Stimulated activated naive B cell treated with anti-CD40 and anti-IgM and Interleukin-4, amounts not matched to agents 10 μg/mL and 1 μg/mL and 100 μg/mL, for 72 hours (primary cell): ENCODE measurements at places on chromosomes 7 and 10.

DNA sequence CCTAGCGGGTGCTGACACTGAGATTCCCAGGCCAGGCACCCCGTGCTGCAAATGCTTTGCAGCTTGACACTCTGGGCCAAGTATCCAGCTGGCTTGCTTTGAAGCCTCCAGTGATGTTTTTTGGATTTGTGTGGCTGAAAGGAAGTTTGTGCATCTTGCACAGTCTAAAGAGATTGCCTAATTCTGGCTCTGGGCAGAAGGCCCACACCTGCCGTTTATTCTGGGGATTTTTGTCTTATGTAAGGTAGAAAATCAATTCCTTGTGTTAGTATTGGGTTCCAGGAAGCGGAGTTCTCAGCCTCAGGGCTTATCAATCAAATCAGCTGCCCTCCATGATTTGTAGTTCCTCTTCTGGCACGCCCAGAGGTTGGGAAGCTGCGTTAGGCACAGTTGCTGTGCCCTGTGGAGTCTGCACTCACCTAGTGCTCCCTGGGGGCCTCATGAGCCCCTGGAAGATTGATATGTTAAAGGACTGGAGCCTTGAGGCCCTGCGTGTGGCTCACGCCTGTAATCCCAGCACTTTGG, 8.4 kb upstream of the PURB start:
- DNase-seq: no peak

DNA sequence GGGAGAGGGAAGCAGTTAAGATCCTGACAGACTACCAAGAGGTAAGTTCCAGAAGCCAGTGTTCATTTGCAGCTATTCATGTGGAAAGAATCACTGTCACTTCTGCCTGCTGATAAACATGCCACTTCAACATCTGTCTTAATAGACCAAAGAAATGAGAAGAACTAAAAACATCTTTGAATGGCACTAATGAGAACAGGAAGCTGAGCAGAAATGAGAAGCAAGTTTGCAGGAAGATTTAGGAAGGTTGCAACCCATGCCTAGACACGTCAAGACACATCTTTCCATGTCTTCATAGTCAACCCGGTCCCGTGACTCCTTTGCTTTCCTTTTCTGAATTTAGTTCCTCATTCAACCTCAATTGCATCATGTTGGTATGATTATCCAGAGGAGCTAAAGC, 180.0 kb downstream of the PDE1C start:
- DNase-seq: no peak

GRCh38 chr10:3046981-3047547, 20.3 kb upstream of the PFKP start:
- no peak for DNase-seq

GRCh38 chr7:154927624-154928125, 75.2 kb downstream of the PAXIP1 start:
- peak; percentile 62 for DNase-seq

- no peak for DNase-seq
Measured at GRCh38 chr7:80876894-80877414, 41.9 kb downstream of the SEMA3C start.

- no peak for DNase-seq
Measured at GRCh38 chr10:44293306-44293778, 91.6 kb downstream of the CXCL12 start.

GRCh38 chr10:62813981-62814380, 2.2 kb downstream of the EGR2 start:
- no peak for DNase-seq

DNA sequence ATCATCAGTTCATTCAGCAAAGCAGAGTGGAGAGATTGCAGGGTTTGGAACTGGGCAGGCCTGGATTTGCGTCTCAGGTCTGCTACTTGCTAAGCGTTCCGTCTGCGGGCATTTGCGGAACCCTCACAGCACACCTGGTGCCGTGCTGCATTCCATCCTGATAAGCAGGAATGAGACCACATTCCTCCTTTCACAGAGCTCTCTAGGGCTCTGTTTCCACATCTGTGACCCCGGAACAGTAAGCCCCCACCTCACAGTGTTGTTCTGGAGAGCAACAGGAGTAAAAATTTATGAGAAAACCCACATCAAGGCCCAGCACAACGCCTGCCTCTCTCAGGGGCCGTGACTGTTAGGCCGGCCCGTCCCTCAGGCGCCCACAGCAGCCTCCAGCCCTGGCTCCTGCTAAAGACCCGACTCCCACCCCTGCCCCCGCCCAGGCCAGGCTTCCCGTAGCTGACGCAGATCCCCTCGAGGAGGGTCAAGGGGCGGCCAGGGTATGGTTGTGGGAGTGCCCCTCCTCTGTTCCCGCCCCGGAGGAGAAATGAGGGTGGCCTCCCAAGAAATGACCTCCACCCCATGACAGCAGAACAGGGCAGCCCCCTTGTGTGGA, 128.9 kb downstream of the RGS10 start:
- no peak for DNase-seq

DNA sequence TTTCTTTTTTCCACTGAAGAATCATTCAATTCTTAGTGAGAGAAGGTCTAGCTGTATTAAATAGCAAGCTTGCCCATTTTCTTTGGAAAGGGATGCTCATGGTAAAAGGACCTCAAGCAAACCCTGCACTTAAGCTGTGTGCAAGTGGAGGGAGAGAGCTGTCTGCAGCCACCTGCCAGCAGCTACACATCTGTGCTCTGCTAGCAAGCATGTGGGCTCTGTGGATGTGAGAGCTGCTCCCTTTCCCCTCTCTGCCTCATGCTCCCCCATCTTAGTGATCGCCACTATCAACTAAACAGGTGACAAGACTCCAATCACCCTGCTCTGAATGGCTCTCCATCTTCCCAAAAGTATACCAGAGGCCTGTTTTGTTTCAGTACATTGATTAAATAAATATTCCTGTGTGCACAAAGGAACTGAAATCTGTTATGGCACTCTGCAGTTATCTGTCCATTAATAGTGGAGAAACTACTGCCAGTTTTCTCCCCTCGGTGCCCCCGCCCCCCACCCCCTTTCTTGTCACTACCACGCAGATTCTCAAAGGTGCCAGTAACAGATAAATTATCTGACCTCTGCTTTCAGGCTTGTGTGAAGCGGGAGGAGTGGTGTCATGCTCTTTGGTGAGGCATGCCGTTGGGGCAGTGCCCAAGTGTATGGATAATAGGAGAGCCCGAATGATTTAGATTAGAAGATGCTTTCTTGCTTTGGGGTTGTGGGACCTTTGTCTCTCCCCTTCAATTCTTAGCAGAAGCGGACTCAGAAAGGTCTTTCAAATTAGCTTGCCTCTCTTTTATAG, 26.4 kb downstream of the AUTS2 start:
- DNase-seq: no peak

DNA sequence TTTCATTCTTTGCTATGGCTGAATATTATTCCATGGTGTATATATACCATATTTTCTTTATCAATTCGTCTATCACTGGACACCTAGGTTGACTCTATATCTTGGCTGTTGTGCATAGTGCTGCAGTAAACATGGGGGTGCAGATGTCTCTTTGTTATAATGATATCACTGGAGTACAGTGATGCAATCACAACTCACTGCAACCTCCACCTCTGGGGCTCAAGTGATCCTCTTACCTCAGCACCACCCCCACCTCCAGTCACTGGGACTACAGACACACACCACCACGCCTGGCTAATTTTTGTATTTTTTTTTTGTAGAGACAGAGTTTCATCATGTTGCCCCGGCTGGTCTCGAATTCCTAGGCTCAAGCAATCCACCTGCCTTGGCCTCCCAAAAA, 15.6 kb downstream of the KLHL7 start:
- no peak for DNase-seq

GRCh38 chr7:26437003-26437532, 145.4 kb downstream of the SNX10 start:
- DNase-seq: no peak

DNA sequence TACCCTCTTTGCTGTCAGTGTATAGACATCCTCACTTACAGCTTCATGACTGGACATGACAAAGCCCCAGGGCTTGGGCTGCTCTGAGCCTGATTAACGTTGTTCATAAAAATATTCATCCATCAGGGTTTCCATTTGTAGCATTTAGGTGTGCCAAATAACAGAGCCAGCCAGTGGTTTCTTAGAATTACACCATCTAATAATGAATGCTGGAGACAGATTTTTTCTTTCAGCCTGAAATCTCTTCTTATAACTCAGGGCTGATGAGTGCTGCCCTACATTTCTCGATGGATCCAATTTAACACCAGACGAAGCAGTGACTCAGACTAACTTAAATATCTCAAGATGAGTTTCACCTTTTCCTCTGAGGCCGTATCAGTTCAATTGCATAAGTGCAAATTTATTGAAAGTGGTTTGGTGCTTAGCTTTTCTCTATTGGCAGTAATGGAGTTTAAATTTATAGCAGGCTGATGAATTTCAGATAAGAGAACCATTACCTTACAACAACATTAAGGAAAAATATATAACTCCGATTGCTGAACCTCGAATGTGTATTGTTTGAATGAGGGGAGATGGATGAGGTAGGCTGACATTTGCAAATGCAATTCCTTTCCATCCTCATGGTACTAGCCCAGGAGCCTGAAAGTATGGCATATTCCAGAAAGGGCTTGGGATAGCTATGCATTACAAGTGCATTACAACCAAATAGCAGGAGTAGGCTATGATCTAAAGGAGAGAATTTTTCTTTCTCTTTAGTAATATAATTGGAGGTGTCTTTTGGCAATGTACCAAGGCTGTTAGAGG, 900.6 kb downstream of the KCNMA1 start:
- no peak for DNase-seq

DNA sequence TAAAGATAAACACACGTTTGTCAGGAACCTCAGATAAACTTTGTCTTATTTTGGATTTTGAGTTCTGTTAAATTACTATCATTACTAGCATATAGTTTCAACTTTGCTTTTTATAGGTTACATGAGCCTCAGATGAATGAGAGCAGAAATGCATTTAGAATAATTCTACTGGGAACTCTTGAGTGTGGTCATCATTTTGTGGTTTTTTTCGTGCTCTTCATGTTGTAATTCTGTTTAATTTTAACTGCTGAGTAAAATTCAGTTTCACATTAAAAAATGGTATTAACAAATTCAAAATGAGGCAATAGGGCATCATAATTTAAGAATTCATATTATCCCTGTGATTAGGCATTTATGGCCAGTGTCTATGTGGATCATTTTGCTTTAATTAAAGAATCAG, 72.9 kb downstream of the GNAI1 start:
- no peak for DNase-seq

GRCh38 chr7:568031-568951, 48.6 kb upstream of the PDGFA start:
- no peak for DNase-seq

GRCh38 chr10:124285587-124286527, 132.9 kb downstream of the OAT start:
- DNase-seq: no peak

DNA sequence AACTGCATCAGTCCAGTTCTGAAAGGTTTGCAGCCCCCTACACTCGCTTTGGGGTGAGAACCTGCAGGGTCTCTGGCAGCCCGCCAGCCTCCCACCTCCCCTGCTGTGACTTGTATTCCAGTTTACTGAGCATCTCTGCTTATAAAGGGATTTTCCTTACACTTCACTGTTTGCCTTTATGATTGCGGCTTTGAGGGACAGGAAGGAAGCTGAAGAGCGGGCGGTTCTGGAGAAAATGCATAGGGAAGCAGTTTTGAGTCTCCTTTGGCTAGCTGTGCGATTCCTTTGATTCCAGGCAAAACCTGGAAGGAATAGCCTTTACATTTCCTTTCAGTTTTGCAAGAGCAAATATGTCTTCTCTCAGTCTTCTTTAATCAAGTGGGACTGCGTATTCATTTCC, 65.0 kb upstream of the TRIM8 start:
- no peak for DNase-seq

DNA sequence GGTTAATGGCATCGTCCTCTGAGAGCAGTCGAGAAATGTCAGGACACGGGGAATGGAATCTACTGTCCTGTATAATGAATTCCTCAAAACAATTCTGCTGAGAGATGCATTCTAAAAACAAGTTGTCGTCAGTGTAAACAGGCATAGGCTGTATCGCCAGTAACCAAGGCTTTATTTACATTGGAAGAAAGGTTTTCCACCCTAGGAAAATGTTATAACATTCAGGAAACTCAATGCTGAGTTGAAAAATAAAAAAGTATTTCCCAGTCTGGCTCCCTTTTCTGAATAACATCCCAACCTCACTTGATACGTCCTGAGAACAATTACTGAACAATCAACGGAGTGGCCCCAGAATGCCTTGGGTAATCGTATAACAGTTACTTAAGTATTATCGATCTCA, 79.6 kb upstream of the UCN3 start:
- no peak for DNase-seq

- no peak for DNase-seq
Measured at GRCh38 chr10:93125966-93126365, 52.3 kb downstream of the CYP26A1 start.

DNA sequence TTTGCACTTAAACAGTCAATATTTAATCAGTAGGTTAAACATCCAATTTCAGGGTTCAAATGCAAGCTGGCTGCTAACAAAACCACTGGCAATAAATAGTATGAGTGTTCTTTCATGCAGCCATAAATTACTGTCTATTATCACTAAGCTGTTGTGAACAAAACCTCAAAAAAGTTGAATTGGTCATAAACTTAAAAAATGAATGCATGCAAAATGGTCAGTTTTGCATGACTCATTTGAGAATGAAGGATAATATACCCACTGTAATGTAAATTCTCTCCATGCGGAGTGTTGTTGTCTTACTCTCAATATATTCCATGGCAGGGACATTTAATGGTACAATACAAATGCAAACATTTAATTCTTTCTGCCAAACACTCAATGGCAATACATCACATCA, 226.4 kb downstream of the MAGI2 start:
- no peak for DNase-seq

DNA sequence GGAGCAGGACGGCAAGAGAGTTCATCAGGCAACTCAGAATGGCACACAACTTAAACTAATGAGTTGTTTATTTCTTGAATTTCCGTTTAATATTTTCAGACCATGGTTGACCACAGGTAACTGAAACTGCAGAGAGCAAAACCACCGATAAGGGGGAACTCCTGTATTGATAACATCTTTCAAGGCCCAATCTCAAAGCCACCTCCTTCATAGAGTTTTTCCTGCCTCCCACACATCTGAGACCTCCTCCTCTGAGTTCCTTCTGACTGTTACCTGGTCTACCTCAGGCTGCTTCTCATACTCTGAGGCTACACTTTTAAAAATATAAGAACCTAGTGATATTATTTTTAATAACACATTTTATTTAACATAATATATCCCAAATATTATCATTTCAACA, 341.5 kb upstream of the NPVF start:
- DNase-seq: no peak

DNA sequence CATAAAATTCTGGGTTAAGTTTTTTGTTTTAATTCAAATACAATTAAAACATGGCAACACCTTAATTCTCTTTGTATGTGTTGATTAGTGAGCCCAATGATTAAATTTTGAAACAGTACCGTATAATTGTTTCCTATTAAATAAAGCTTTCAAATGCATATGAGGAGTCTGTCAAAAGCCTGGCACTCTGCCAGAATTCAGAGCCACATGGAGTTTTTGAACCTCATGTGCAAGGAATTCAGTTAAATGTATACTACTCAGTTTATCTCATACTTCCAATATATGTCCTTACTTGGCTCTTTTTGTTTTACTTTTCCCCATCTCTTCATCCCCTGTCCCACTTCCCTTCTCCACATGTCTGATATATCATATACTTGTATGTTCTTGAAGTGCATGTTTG, 165.6 kb upstream of the FAM3C start:
- no peak for DNase-seq

- no peak for DNase-seq
Measured at GRCh38 chr7:44280636-44280992, 44.8 kb downstream of the CAMK2B start.
